ENCODE measurements at places on chromosomes 4 and X.

- DNase-seq: no peak
These were observed 93.7 kb downstream of the MXRA5 start for GRCh38 chrX:3252744-3253143.

GRCh38 chr4:71184195-71184781, 154.5 kb upstream of the SLC4A4 start:
- no peak for DNase-seq

GRCh38 chrX:111671668-111672067, 9.3 kb upstream of the ALG13 start:
- no peak for DNase-seq

GRCh38 chrX:16946361-16946964, at the start of gene REPS2:
REPS2 (plus strand) TSS chrX:16946658; CDS start chrX:16946862, 204 bp downstream.
- no peak for DNase-seq

GRCh38 chr4:141144207-141144606, 10.9 kb upstream of the RNF150 start:
- no peak for DNase-seq

- DNase-seq: peak; percentile 66
These were observed 229.9 kb downstream of the COL25A1 start for GRCh38 chr4:109072595-109072994.

DNA sequence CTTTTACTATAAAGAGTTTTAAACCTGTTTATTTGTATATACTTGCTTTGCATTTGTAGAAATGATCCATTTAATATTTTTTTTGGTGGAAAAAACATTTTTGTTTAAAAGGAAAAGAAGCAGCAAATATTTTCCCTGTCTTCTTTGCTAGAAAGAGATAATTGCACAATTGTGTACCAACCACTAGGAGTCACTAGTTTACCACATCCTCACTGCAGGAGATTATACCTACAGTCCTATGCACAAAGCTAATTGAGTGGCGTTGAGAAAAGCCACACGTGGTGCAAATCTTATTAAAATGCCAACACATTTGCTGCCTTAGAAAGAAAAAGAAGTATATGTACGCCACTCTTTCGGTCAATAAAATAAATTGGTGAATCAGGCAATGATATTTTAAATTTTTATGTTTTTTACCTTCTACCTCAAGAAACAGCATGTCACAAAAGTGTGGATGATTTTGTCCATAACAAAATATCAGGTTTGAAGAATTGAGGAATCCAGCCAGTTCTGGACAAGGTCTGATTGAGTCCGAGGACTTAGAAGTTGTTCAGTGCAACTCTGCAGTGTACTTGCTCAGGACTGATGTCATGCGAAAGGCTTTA, 102.9 kb downstream of the GRXCR1 start:
- DNase-seq: no peak

GRCh38 chrX:72358313-72358712, 52.6 kb upstream of the CITED1 start:
- DNase-seq: no peak

- DNase-seq: no peak
These were observed 480.5 kb upstream of the FSTL5 start for GRCh38 chr4:162644346-162644745.

- DNase-seq: no peak
These were observed 167.4 kb upstream of the NAP1L5 start for GRCh38 chr4:88865046-88865445.

- no peak for DNase-seq
These were observed 247.6 kb upstream of the RPS6KA3 start for GRCh38 chrX:20514358-20514757.

GRCh38 chr4:89562746-89563145, 255.1 kb upstream of the GPRIN3 start:
- DNase-seq: no peak

GRCh38 chr4:84032372-84032771, 466.7 kb downstream of the NKX6-1 start:
- no peak for DNase-seq

DNA sequence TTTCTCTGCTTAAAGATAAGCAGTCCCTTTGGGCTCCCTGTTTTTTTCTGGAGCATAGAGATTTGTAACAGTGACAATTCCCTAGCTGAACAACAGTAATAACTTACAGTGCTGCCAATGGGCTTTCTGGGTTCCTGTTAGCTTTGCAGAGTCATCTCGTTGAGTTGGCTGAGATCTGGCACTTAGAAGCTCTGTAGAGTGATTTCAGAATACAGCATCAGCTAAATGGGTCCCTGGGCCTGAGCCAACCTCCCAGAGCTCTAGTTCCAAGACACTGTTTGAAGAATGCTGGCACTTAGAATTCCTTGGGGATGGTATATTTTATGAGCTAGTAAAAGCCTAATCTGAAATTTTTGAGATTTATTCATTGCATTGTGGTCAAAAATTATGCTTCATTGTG, 43.5 kb upstream of the SERTM2 start:
- no peak for DNase-seq

GRCh38 chr4:4529392-4529791, 12.5 kb downstream of the STX18 start:
- DNase-seq: no peak

- no peak for DNase-seq
These were observed 18.0 kb downstream of the HPSE start for GRCh38 chr4:83316459-83317165.

- DNase-seq: peak; percentile 47
These were observed 2062.4 kb downstream of the ARAP2 start for GRCh38 chr4:34181891-34182290.

- DNase-seq: peak; percentile 45
These were observed 11.2 kb downstream of the MEPE start for GRCh38 chr4:87843936-87844335.

- no peak for DNase-seq
These were observed 82.6 kb downstream of the HADH start for GRCh38 chr4:108072300-108072699.

DNA sequence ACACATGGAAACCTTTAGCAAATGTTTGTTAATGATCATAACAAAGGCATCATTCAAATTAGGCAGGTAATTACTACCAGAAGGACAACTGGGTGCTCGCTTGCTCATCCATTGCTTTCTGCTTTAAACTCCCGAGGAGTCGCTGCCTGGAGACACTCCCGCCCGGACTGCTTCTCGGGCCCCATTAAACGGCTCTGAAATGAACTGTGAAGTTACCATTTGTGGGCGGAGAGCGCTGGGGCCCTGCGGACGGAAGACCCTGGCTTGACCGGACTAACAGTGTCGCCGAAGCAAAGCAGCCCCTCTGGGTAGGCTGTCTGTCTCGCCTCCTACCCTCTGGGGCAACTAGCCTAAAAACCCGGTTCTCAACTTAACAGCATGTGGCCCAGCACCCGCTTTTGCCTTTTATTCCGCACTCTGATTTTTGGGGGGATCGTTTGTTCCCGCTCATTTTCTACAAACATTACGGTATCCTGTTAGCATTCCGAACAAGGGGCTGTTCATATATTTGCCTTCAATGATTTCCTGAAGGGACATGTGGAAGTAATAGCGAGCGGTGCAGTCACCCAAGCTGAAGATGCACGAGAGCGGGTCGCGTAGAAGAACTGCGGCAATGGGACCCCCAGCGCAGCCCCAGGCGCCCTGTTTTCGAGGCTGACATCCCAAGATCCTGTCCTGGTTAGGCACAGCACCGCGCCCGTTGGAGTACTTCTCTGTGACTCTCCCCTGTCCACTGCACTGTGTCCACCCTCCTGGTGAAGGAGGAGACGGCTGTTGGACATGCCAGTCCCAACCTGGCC, 1.6 kb upstream of the PDGFRA start:
- no peak for DNase-seq

GRCh38 chr4:70452946-70453345, 19.1 kb upstream of the MUC7 start:
- DNase-seq: no peak

GRCh38 chr4:108204518-108204917, 35.8 kb upstream of the LEF1 start:
- DNase-seq: no peak

- DNase-seq: no peak
These were observed 178.6 kb downstream of the SLC7A11 start for GRCh38 chr4:138063581-138063980.

- DNase-seq: no peak
These were observed 1.3 kb upstream of the ZNF141 start for GRCh38 chr4:336099-336892.

GRCh38 chr4:110905367-110905766, 282.5 kb upstream of the PITX2 start:
- no peak for DNase-seq

GRCh38 chrX:100995469-100995868, 26.0 kb downstream of the ARL13A start:
- peak; percentile 45 for DNase-seq

DNA sequence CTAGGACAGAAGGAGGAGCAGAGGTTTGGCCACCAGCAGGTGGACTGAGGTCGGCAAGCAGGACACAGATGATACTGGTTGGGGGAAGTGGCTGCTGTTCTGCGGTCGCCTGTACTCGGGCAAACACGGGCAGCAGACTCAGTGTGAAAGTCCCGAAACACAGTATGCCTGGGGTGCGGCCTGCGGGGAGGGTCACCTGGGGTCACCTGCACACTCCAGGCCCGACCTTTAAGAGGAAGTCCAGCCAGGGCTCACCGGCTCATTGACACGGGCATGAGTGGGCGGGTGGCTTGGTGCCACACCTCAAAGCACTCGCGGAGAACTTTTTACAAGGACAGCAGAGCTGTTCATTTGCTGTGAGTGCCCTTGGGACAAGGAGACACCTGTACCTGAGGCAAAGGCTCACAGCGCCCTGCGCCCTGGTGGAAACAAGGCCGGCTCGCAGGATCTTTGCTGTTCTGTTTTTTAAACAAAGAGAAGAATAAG, 71.5 kb upstream of the MXD4 start:
- no peak for DNase-seq

DNA sequence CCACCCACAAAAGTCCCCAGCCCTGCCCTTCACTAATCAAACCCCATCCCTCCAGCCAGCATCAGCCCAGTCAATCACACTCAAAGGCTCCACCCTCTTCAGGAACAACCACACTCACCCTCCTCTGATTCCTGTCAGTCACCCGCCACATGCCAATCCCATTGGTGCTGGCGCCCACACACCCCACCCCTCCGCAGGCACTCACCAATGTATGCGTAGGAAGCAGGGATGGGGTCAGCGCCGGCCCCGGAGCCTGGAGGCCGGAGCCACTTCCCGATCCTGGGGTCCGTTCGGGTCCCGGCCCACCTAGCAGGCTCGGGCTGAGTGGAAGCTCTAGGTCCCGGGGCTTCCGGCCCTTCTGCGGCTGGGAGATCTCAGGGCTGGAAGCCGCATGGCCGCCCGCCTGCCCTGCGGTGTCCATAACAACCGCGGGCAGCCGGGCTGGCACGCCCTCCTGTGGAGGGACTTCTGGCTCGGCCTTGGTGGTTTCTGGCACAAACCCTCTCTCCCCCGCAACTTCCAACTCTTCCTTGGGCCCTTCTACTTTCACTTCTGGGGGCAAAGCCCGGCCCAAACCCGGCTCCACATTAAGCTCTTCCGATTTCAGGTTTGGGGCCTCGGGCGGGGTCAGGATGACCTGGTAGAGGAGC, 7.9 kb upstream of the CFP start:
- no peak for DNase-seq

GRCh38 chr4:168057412-168057811, 34.9 kb upstream of the ANXA10 start:
- DNase-seq: no peak

Data from BJ (cell line).